ENCODE measurements at places on chromosomes 11 and 22.

- DNase-seq: no peak
These were observed 94.2 kb downstream of the FAR1 start for GRCh38 chr11:13762718-13763117.

- no peak for DNase-seq
These were observed 31.6 kb upstream of the CAVIN3 start for GRCh38 chr11:6351782-6352382.

DNA sequence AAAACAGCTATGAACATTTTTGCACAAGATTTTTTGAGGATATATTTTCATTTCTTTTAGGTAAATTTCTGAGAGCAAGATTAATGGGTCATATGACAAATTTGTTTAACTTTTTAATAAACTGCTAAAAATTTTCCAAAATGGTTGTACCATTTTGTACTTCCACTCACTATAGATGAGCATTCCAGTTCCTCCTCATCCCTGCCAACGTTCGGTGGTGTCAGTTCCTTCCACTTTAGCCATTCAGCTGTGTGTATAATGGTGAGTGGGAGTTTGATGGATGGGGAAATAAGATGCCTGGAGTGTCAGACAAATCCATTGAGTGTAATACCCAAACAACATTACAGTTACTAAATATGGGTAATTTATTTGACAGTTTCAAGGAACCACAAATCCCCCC, 49.7 kb downstream of the MIAT start:
- DNase-seq: no peak

DNA sequence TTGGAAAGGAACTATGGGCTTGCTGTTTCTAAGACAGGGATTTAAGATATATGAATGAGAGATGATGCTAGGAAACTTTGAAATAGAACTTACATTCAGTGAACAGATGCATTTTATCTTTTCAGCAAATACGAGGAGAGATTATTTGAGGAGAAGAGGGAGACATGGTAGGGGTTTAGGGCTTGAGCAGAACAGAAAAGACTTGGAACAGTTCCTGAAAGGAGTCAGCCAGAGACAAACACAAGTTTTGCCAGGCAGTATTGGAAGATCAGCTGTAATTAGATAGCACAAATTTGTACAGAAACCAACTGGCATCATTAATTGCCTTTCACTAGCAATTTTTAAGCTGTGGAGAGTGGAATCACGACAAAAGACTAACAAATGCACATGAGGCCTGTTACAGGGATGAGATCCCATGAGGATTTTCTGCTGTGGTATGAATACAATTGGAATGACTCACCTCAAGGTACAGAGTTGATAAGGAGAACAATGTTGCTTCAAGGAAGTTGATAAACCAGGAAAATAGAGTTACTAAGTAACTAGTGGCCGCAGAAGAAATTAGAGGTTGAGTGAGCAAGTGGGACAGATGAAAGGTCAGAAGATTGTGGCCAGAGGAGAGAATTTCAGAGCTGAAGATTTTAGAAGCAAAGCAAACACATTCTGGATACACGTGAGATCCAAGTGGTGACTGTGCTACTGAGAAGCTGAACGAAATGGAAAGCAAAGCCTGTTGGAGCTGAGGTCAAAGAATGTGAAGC, 67.9 kb downstream of the CYB5R2 start:
- no peak for DNase-seq

GRCh38 chr11:30045921-30046577, 29.2 kb upstream of the KCNA4 start:
- DNase-seq: no peak

GRCh38 chr11:117188620-117189081, 10.1 kb downstream of the SIDT2 start:
- DNase-seq: no peak

DNA sequence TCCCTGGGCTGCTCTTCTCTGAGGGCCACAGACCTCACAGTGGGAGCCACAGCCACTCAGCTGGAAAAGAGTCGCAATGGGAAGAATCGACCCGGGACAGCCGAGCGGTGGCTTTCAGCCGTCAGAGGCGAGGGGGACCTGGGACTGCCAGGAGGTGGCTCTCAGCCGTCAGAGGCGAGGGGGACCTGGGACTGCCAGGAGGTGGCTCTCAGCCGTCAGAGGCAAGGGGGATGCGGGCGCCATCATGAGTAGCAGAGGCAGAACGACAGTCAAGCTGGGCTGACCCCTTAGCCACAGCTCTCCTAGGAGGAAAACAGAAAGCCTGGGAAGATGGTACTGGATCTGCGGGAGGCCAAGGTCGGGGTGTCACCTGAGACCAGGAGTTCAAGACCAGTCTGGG, 14.9 kb upstream of the MUC2 start:
- no peak for DNase-seq

DNA sequence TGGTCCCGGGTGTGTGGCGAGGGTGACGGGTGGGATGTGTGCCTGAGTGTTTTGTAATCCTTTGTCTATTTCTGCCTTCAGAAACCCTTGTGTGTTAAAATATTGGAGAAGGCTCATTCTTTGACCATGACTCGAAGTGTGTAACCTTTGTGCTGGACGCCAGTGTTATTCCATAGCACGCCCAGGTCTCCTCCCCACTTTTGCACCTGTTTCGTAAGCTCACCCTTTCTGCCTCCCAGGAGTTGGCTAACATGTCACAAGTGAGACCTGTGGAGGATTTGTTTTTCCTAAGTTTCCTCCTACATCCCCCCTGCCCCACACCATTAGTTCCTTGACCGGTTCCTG, 382 bp downstream of the C11orf54 start:
- DNase-seq: no peak
